ENCODE measurements at places on chromosomes 12 and 14. TPM values are rescaled to one million over a fixed set of nuclear protein-coding genes. Genes with fewer than 3 reads are reported as not detected.

- H3K36me3 ChIP-seq, result peaks cover 49% of the 10 kb centered on the region
- H3K4me3 ChIP-seq, result no peak overlapping the region
- no peaks in the 10 kb centered on the region for H3K4me1 ChIP-seq
- DNase-seq, result no peak
- no peaks in the 10 kb centered on the region for H3K27me3 ChIP-seq
Measured at GRCh38 chr14:91464615-91465205, 45.4 kb downstream of the PPP4R3A start.

- DNase-seq, result no peak
- H3K4me1 ChIP-seq, result no peaks in the 10 kb centered on the region
- no peak overlapping the region for H3K4me3 ChIP-seq
- H3K36me3 ChIP-seq, result no peaks in the 10 kb centered on the region
Measured at GRCh38 chr12:53593031-53593430, 33.2 kb downstream of the ATF7 start.

- H3K36me3 ChIP-seq, result peaks cover 16% of the 10 kb centered on the region
- H3K4me1 ChIP-seq, result no peaks in the 10 kb centered on the region
- H3K4me3 ChIP-seq, result no peak overlapping the region
- H3K27ac ChIP-seq, result no peak overlapping the region
- no peak for DNase-seq
Measured at GRCh38 chr12:131980263-131980662, 30.5 kb downstream of the EP400 start.

TRHDE gene
- 2.9 TPM for total RNA-seq

KRT81 gene
- total RNA-seq, result 0.84 TPM

GLIPR1L1 gene
- total RNA-seq, result not detected

CLEC2D gene
- 1.9 TPM for total RNA-seq
